ENCODE measurements at places on chromosomes 2 and 18. TPM values are rescaled to one million over a fixed set of nuclear protein-coding genes. Genes with fewer than 3 reads are reported as not detected.

DNA sequence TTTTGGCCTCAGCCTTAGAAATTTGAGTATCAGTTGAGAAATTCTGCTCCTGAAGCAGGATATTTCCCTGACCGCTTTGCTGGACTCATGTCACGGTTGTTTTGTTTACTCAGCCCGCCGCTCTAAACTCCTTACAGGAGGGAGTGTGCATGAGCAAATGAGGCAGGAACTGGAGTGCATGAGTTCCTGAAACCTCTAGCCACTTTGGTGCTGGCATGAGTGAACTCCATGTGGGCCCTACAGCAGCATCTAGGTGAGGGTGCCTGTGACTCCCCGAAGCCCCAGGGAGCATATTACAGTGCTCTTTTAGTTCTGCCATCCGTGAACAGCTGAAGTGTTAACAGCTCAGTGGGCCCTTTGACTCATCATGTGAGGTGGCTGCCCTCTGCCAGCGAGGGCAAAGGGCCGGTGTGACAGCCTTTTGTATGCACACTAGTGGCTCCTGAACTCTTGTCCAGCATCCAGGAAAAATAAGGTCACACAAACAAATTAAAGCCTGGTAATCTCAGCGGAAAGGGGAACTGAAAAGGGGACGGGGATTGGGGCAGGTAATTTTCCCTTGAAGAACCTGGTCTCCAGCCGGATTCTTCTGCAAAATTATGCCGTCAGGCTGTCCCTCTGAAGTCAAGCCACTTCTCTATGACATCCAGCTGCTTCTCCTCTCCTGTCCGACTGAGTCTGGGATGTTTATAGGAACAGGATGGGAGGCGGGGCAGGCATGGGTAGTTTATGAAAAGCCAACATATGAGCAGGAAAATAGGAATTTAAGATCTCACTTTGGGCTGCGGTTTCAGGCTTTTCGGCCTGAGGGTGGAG lies 1668.7 kb downstream of the SUCLG1 start:
- peak; percentile 89 for DNase-seq

PDE1A gene
- total RNA-seq: 0.51 TPM

- no peak for DNase-seq
Measured at GRCh38 chr2:160308476-160308875, 108.4 kb upstream of the ITGB6 start.

CXCR4 gene
- 0.06 TPM for total RNA-seq

CCL20 gene
- total RNA-seq: not detected

Data from H4 (cell line).